ENCODE measurements at places on chromosomes 2 and 18.

GRCh38 chr2:54956111-54956627 is 94.1 kb downstream of the RTN4 start:
- DNase-seq: no peak

- no peak for DNase-seq
Observed at GRCh38 chr18:51229328-51229727, 31.8 kb upstream of the MEX3C start.

- no peak for DNase-seq
Observed at GRCh38 chr2:202444000-202444399, 67.9 kb downstream of the BMPR2 start.

GRCh38 chr2:192277494-192278109 is 82.9 kb upstream of the TMEFF2 start:
- no peak for DNase-seq

GRCh38 chr2:167212014-167212648 is 323.9 kb downstream of the XIRP2 start:
- peak; percentile 37 for DNase-seq

GRCh38 chr18:13014232-13014631 is 23.1 kb downstream of the CEP192 start:
- DNase-seq: no peak

- no peak for DNase-seq
Observed at GRCh38 chr2:229220254-229220653, 50.8 kb downstream of the PID1 start.

DNA sequence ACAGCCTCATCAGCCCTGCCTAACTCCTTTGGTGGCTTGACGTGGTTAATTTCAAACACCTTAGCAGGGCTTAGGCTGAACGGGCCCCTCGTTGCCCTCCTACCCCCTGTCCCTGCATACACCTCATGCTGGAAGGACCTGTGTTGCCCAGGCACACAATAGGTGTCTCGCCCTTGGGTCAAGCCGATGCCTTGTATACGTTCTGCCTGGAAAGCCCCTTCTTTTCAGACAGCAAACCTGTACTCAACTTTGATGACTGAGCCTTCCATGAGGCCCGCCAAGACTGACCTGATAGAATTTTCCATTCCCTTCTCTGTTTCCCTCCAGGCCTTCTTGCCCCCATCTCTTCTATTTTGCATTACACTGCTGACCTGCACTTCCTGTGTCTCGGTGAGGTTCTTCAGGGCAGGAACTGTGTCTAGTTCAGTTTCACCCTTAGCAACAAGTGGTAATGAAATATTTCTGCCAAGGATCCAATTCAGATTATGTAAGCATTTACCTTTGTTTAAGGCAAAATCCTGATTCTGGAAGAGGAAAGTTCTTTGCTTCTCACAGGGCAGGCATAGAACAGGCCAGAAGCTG is 7.9 kb downstream of the GREB1 start:
- no peak for DNase-seq

DNA sequence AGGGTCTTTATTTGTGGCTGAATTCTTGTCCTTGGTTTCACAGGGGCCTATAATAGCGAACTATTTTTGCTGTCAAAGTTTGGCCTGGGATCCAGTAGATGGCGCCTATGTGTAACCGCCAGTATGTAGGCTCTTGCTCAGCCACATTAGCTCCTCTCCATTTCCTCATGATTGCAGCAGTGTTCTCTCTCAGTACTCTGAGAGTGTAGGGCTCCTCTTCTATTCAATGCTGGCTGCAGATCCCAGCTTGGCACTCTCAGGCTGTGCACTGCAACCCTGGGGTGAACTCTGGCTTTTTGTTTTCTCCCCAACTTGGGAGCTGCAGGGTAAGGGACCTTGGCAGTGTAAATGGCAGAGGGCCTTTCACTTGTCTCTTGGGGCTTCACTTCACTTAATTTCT is 344.6 kb upstream of the CHAC2 start:
- no peak for DNase-seq

DNA sequence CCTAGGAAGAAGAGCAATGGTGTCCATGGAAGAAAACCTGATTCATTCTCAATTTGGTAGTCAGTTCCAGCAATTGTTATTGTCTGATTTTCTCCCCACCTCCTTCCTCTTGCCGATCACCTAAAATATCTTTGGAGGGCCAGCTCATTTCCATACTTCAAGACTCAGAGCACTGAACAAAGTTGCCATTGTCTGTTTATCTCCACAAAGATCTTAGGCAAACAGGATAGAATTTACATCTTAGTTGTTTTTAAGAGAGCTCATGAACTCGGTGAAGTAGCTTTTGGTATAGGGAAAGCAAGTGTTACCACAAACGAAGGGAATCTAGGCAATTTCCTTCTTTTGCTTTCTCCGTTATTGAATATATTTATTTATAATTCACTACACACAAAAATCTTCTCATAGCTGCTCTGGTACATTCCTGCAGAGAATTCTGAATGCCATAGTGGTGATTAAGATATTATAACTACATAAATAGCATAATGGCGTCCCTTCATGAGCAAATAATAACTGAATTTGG is 41.5 kb upstream of the CHST9 start:
- no peak for DNase-seq

GRCh38 chr2:43081131-43081765 is 145.2 kb downstream of the ZFP36L2 start:
- DNase-seq: no peak

DNA sequence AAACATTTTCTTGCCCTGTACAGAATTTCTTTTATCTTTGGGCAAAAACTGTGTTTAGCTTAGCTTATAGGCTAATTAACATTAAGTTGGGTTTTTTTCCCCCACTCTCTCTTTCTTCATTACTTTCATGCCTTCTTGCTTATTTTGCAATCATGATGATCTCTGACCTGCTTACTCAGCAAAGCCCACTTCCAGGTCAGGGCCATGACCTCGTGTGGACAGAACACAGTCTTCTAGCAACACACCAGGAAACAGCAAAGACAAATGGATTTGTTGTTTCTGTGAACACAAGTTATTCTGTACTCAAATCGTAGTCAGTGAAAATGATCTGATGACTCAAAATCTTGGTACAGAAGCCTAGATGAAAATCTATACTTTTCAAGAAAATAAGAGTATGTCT is 60.7 kb downstream of the SPATS2L start:
- no peak for DNase-seq

DNA sequence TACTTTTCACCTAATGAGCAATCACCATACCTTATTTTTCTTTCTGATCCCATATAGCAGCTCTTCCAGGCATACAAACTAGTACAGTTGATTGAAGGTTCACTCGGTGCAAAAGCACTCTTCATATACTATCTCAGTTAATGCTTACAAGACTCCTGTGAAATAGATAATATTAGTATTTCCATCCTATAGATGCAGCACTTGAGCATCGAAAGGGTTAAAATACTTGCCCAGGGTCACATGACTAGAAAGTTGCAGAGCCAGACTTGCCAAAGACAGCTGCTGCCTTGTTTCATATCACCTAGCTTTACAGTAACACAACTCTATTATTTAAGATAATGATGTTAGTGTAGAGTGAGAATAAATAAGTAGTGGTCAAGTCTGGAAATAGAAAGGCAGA is 466.0 kb upstream of the TNP1 start:
- DNase-seq: no peak

- DNase-seq: peak; percentile 37
Observed at GRCh38 chr2:103174711-103175110, 412.9 kb downstream of the TMEM182 start.

DNA sequence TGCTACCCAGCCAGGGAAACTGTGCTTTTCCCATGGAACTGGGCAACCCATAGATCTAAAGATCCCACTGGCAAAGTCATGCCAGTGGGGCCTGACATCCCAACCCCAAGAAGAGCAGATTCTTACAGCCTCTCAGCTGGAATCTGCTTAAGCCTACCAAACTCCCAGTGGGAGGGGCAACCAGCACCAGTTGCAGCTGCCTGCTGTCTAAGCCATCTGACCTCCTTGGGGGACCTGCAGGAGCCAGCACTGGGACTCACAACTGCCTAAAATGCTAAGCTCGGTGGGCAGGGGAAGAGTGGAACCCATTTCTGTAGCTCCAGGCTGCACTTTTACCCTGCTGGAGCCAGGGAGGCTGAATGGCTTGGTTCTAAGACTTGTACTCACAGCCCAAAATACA is 770.7 kb upstream of the SLC8A1 start:
- DNase-seq: no peak

GRCh38 chr2:181658444-181658843 is 1.5 kb upstream of the CERKL start:
- no peak for DNase-seq

- DNase-seq: no peak
Observed at GRCh38 chr2:191783416-191783815, 63.5 kb downstream of the CAVIN2 start.

DNA sequence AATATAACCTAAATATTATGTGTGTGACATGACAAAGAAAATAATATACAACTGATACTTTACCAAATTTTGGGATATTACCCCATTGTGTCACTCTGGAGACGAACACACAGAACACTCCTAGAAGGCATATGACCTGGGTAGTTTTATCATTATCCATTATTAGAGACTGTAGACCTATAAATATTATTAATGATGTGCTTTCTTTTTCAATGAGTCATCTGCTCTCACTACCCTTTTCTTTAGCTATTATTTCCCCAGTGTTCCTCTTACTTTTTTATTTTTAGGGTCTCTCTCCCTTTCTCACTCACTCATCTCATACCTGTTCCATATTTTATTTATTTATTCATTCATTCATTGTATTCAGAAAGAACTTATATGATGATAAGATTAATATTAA is 143.3 kb upstream of the ITGA4 start:
- DNase-seq: no peak

DNA sequence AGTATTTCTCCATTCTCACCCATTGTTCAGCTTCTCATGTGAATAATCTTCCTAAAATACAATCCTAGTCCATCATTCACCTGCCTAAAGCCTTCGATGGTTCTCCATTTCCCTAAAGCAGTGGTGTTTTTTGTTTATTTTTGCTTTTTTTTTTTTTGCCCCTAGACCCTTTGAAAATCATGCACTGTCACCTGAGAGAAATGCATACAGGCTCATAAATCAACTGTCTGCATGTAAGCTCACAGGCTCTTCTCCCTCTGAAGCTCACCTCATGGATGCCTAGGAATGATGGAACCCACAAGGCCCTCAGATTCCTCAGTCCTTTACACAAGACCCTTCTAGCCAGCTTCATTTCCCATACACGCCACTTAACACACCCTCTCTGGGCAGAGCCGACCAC is 31.5 kb downstream of the B4GALT6 start:
- DNase-seq: no peak

DNA sequence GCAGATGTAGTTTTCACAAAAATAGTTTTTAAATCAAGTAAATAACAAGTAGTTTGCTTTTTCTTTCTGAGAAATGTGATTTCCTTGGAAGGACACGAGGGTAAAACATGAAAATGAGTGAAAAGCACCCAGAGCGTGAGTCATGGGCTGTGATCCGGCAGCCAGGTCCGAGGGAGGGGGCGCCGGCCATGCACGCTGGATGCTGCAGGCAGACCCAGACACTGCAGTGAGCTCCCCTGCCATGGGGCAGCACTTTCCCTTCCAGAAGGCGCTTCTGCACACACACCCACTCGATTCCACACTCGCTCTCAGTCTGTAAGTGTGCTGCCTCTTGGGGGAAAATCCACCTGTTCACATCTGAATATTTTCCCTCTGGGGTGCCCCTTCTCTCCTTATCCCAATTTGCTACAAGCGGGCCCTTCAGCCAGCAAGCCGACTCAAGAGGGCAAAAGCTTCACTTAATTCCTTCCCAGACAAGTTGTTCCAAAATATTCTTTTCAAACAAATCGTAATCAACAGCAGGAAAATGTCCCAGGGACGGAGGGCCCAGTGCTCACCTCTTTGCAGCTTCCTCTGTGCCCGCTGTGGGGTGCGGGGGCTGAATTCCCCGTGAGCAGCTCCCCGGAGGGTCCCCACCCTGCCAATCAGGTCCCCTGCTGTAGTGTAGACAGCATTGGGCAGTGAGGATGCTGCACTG is 87.0 kb upstream of the ID2 start:
- DNase-seq: no peak

- no peak for DNase-seq
Observed at GRCh38 chr2:3210257-3210656, 167.4 kb downstream of the EIPR1 start.

DNA sequence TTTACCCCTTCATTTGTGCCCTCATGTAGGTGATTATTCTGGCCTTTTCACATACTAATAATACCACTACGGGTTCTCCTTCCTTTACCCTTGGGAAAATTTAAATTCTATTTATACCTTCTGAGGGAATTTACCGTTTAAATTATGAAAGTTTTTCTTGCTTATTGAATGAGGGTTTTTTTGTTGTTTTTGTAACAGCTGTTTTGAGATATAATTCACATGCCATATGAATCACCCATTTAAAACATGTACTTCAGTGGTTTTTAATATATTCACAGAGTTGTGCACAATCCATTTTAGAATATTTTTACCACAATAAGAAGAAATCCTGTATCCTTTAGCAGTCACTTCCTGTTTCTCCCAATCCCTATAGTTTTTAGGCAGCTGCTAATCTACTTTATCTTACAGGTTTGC is 54.7 kb downstream of the EML4 start:
- no peak for DNase-seq

DNA sequence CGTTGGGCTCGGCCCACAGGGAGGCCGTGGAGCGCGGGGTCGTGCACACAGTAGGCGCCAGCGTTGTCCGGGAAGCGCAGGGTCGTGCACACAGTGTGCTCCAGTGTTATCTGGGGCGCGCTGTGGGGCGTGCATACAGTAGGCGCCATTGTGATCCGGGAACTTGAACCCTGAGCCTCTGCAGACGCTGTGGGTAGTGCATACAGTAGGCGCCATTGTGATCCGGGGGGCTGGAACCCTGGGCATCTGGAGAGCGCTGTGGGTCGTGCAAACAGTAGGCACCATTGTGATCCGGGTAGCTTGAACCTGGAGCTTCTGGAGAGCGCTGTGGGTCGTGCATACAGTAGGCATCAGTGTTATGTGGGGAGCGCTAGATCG is 793 bp downstream of the ZNF236 start:
- DNase-seq: no peak

DNA sequence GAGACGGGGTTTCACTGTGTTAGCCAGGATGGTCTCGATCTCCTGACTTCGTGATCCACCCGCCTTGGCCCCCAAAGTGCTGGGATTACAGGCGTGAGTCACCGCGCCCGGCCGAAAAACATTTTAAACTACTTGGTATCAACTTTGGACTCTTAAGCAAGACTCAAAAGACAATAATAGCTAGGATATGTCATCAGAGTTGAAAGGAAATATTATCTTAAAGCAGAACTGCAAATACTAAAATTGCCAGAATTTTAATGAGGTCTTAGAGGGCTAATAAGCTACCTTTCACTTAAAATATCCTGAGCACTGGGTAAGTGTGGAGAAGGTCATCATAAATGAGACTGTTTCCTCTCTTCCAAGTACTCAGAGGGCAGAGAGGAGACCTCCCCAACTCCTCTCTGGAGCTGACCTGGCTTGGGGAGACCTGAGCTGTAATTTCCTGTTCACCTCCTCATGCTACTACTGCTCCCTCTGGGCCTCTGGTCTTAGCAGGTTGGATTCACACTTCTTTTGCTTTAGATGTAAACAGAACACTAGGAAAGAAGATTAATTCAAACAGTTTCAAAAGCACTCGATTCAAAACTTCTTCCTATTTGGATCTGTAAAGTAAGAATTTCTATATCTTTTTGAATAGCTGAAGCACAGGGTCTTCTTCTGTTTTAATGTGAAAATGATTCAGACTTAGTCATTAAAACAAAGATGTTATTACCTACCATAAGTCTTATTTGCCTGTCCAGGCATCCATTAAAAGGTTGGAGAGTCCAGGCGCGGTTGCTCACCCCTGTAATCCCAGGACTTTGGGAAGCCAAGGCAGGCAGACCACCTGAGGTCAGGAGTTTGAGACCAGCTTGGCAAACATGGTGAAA is 16.5 kb downstream of the CNRIP1 start:
- no peak for DNase-seq
